ENCODE measurements at places on chromosomes 6 and 20.

- no peak for DNase-seq
Measured at GRCh38 chr6:11276911-11277274, 44.4 kb upstream of the NEDD9 start.

- DNase-seq = no peak
Measured at GRCh38 chr6:134541001-134541400, 223.1 kb upstream of the SGK1 start.

DNA sequence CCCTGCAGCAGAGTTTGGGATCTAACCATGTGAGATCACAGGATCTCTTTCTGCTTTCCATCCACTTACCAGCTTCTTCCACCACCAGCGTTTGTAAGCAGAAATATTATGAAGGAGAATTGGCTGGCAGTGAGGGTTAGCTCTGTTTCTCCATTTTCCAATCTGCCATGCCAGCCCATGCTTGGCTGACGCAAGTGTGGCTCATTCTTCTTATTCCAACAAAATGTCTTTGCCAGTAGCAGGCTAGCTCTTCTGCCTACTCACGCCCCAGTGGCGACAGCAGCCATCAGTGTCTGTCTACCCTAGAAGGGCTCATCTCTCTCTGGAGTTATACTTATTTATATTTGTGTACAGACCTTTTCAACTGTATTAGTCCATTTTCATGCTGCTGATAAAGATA lies 286.2 kb downstream of the FARS2 start:
- DNase-seq = no peak

- no peak for DNase-seq
Measured at GRCh38 chr6:111696814-111697213, 91.1 kb upstream of the TRAF3IP2 start.

DNA sequence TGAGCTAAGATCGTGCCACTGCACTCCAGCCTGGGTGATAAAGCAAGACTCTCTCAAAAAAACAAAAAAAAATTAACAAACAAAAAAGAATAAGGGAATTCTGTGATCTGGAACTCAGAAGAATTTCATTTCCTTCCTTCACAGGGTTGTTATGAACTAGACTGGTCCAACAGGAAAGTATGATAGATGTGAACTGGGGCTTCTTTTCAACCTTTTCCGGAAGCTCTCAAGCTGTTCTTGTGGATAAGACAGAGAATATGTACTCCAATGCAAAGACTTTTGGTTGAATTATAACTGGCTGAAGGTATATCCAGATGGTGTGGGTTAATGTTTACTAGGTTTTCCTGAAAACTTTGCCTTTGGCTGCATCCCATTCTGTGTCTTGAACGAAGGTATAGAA lies 5.3 kb downstream of the RNF8 start:
- no peak for DNase-seq

GRCh38 chr20:51625105-51625504 lies 82.6 kb upstream of the NFATC2 start:
- no peak for DNase-seq

DNA sequence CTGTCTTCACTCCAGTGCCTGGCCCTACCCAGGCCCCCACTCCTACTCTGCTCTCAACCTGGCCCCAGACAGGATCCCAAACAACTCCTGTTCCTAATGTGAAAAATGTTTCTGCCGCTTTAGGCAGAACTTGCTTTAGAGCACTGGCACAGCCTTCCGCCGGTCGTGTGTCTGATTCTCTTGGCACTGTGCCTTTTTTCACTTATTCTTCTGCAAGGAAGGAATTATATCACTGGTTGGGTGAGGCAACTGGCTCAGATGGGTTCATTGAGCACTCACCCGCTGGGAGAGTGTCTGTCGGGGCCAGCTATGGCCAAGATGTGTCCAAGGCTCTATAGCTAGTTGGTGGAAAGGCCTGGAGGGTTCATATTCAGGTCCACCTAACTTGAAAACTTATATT lies 33.6 kb upstream of the HLA-A start:
- no peak for DNase-seq

- no peak for DNase-seq
Measured at GRCh38 chr6:37311741-37312473, 41.9 kb upstream of the RNF8 start.

DNA sequence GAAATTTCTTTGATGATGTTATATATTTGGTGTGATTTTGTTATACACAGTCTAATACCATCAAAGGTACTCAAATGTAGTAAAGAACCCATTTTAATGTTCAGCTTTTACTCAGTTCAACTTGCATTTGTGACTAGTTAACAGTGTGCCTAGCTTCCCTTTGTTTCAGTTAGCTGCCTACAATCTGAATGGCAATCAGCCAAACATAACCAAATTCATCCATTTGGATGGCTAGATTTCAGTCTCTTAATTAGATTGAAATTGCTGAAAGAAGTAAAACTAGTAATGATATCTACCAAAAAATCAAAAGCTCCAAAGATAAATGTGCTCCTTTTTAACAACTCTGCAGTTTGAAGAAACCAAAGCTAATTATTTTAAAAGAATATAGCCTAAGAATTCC lies 6.9 kb downstream of the EPHA7 start:
- DNase-seq = no peak

DNA sequence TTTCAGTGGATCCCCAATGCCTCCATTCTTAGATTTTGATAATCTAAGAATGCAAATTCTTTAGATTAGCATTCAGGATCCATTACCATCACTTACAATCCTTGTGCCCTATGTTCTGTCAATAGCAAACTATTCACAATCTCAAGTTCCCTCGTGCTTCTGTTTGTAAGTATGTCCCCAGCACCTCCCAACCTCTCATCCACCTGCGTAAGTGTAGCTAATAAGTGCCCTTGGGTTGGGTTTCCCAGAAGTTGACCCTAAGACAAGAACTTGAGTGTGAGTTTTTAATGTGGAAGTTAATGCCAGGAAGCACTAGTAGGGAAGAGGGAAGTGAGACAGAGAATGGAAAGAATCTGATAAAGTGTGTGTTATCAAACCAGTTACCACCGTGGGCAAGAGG lies 72.6 kb upstream of the PAK5 start:
- no peak for DNase-seq

GRCh38 chr6:29752451-29753308 lies 29.4 kb downstream of the HLA-F start:
- DNase-seq = peak; percentile 71

GRCh38 chr6:67889682-67889995 lies 745.4 kb upstream of the ADGRB3 start:
- DNase-seq = no peak

- DNase-seq = no peak
Measured at GRCh38 chr6:41074692-41075436, 2.1 kb downstream of the NFYA start.

DNA sequence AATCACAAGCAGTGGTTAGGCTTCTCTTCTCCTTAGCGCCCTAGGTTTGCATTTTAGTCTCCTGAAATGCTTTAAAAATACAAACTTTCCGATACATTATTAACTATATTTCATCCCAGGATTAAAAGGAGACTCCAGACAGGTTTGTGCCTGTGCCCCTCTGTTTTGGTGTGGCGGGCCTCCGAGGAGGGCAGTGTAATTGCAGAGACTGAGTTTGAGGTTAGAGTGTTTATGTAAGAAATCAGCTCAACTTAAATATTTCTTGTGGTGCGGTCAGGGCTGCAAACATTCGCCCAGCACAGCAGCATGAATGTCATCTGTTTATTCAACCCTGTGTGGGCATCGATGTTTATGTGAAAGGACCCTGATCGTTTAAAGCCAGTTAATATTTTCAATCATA lies 130.4 kb upstream of the AKAP12 start:
- DNase-seq = no peak

DNA sequence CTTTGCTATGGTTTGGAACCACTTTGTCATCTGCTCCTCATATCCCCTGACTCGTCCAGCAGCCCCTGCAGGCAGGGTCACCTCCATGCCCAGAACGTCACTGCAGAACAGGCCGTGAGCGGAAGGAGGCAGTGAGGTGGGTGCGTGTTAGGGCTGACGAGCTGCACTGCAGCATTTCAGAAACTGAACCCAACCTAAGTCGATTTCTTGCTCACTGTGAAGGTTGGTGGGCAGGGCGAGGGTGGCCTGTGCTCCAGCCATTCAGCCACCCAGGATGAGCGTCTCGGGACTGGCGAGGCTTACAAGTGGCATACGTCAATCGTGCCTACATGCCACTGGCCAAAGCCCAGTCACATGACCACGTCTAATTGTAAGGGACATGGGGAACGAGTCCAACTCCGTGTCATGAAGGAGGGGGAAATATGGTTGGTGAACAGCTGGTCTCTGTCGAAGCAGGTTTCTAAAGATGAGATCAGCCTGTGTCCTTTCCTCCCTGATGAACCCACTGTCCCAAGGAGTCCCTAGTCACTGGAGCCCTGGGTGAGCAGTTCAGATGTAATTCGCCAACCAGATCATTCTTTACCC lies 289.1 kb downstream of the TAF4 start:
- DNase-seq = no peak

- DNase-seq = no peak
Measured at GRCh38 chr20:49468412-49468811, 14.1 kb downstream of the KCNB1 start.

DNA sequence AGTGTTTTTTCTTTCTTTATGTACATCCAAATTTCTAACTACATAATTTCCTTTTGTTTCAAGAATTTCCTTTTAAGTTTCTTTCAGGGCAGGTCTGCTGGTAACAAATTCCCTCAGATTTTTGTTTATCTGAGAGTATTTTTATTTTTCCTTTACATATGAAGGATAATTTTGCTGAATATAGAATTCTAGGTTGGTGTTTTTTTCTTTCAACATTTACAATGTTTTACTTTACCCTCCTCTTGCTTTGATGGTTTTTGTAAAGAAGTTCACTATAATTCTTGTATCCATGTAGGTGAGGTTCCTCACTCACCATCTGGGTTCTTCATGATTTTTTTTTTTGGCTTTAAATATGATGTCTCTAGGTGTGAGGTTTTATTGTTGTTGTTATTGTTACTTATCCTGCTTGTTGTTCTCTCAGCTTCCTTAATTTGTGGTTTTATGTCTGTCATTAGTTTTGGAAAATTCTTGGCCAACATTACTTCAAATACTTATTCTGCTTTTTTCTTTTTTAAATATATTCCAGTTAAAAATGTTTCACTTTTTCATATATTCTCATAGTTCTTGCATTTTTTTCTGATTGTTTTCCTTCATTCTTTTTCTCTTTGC lies 580.1 kb upstream of the CITED2 start:
- no peak for DNase-seq

DNA sequence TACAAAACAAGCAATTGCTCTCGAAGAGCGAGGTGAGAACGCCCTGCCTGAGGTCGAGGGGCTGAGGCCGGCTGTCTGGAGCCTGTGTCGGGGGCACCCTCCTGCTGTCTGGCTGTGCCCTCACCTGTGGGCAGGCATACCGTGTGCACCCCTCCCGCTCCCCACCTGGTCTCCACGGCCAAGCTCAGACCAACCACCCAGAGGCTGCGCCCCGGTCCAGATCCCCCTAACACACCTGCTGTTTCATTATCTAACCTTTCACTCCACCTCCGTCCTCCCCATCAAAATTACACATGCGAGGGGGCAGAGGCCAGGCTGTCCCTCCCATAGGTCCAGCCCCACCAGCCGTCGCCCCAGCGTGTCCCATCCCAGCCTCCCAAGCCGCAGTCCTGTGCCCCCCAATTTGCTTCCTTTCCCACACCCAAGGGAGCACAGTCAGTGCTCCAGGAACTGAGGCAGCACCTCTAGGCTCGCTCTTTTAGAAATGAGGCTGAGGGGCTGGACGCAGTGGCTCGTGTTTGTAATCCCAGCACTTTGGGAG lies 35.2 kb downstream of the NTSR1 start:
- DNase-seq = no peak

Measured in anterior cingulate cortex (tissue), 58 donors.